Left kidney (tissue), 8 donors: ENCODE measurements at places on chromosomes 7 and 10. TPM values are rescaled to one million over a fixed set of nuclear protein-coding genes. Genes with fewer than 3 reads are reported as not detected.

DNA sequence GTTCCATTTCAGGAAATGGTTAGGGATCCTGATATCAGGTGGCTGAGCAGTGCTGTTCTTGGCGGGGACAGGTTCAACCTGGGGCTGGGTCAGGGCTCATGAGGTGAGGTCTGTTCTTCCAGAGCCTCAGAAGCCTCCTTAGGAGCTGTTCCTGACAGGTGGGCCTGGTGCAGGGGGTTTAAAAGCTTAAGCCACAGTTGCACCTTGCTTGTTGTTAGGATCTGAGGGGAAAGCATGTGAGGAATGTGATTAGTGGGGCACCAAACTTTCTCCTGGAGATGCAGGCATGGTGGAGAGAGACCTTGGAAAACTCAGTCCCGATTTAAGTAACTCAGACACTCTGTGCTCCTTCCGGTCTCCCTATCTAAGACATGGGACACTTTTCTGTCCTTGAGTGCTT lies 18.7 kb upstream of the CRHR2 start:
- DNase-seq = no peak

Gene CTNNA3
- polyA plus RNA-seq = 4.3 TPM

Gene ABCC2
- 15.2 TPM for polyA plus RNA-seq

- DNase-seq = no peak
Measured at GRCh38 chr10:32197423-32197822, 141.2 kb upstream of the KIF5B start.

GRCh38 chr7:126948664-126949063 lies 304.1 kb downstream of the GRM8 start:
- DNase-seq = no peak

GRCh38 chr7:2387897-2388636 lies 15.3 kb upstream of the CHST12 start:
- DNase-seq = no peak

DNA sequence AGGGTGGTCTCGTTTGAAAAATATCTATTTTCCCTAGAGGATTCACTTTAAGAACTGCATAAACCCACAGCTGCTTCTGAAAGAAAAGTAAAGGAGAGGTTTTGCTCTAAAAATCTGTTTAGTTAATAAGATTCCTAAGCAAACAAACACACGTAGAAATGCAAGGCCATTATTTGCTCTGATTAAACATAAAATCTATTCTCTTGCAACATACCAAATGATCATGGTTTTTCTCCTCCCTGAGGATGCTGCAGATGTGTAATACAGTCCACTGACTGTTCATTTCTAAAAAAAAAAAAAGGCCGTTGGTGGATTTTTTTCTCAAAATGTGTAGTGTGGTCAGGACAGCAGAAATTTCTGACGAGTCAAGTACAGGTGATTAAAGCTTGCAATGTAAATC lies 98.6 kb downstream of the BUB3 start:
- DNase-seq = no peak

DNA sequence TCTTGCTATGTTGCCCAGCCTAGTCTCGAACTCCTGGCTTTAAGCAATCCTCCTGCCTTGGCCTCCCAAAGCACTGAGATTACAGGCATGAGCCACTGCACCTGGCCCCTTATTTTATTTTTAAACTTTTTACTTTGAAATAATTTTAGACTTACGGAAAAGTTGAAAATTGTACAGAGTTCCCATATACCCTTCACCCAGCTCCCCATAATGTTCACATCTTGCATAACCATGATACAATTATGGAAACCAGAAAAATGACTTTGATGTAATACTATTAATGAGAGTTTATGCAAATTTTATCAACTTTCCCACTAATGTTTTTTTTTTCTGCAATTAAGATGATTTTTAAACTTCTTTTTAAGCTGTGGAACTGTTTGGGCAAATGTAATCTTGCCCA lies 58.3 kb downstream of the CDH23 start:
- no peak for DNase-seq

Gene ACTL6B
- polyA plus RNA-seq = not detected

Gene KCNH2
- polyA plus RNA-seq = 13.1 TPM

- DNase-seq = no peak
Measured at GRCh38 chr7:37516664-37517063, 68.0 kb upstream of the ELMO1 start.

DNA sequence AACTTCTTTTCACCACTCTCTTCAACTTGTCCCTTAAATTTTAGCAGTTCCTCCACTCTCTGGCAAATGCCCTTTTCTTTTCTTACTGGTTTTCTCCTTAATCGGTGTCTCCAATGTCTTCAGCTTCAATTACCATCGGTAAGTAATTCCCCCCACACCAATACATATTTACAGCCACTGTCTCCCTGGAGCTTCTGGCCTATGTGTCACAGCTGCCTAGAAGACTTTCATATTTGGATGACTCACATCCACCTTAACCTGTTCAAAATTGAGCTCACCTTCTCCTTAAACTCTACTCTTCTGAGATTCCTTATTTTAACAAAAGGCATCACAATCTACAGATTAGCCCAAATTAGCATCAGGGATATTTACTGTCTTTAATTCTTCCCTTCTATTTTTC lies 380.4 kb downstream of the POM121L12 start:
- DNase-seq = no peak
